ENCODE measurements at places on chromosomes 11 and 22. TPM values are rescaled to one million over a fixed set of nuclear protein-coding genes. Genes with fewer than 3 reads are reported as not detected.

AGBL2 gene
- not detected for total RNA-seq

OR52I2 gene
- not detected for total RNA-seq

IFITM1 gene
- 220 TPM for total RNA-seq

DMC1 gene
- total RNA-seq, result 3.1 TPM

FAM83F gene
- under 0.01 TPM for total RNA-seq

SERHL2 gene
- total RNA-seq, result not detected

UPK2 gene
- not detected for total RNA-seq

DNHD1 gene
- total RNA-seq, result 26.5 TPM

USP2 gene
- 0.68 TPM for total RNA-seq

- no peak for DNase-seq
Measured at GRCh38 chr11:36333897-36334296, 37.8 kb downstream of the PRR5L start.

- DNase-seq, result no peak
Measured at GRCh38 chr11:130868086-130868710, 48.1 kb downstream of the SNX19 start.

GRCh38 chr11:17502630-17503029, 26.0 kb upstream of the ABCC8 start:
- DNase-seq, result no peak

GRCh38 chr11:2298131-2298794, 3.5 kb downstream of the C11orf21 start:
- DNase-seq, result no peak

DNA sequence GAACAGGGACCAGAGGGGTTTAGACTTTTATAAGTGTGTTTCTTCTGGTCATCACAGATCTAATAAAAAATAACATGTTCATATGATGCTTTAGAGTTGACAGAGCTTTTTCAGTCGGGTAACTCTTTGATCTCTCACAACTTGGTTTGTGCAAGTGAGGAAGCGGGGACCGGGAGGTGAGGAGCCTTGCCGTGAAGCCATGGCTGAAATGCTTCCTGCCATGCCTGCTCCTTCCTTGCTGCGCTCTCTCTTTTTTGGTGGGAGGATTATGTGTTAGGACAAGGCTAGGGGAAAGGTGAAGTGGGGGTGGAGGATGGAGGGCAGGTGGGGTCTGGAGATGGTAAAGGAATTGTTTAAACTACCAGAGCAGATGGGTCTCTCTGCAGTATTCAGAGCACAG, 23.8 kb downstream of the TEAD1 start:
- DNase-seq, result no peak

DNA sequence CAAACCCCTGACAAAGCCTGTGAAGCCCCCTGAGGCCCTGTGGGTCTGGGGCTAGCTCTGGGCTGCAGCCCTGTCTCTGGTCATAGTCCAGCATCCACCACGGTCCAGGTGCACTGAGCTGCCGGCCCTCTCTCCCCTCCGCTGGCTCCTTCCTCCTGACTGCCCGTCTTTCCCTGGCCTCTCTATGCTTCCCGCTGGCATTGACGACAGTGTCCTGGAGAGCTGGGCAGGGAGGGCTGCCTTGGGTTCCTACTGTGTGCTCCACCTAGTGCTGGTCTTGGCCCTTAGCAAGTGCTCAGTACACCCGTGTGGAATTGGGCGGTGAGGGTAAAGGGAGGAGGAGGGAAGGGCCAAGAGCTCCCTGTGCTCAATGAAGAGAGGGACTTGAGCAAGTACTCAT, 868 bp upstream of the MYEOV start:
- no peak for DNase-seq

GRCh38 chr11:8167796-8168195, 1.0 kb downstream of the RIC3 start:
- DNase-seq, result no peak

DNA sequence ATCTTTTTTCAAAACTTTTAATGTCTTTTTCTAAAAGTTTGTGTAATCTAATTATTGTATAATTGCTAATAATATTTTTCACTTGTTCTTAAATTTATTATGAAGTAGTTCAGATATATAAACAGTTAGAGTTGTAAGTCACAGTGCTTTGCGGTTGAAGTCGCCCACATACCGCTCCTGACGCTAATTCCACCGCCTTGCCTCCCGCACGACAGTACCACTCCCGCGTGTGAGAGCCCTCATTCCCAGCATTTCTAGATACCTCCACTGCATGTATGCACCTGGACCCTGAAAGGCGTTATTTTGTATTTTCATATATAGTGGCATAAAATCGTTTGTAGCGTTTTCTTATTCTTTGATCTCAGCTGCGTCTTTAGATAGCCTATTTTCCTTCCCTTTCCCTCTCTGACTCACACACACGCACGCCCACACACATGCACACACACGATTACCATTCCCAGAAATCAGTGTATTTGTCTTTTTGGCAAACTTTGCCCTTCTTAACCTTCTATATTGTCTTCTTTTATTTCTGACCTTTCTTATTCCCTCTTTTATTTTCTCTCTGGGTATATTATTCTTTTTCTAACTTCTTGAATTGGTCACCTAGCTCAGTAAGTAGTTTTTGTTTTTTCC, 56.4 kb upstream of the PITPNB start:
- DNase-seq, result no peak

- no peak for DNase-seq
Measured at GRCh38 chr22:49508561-49508960, 319.1 kb downstream of the BRD1 start.

DNA sequence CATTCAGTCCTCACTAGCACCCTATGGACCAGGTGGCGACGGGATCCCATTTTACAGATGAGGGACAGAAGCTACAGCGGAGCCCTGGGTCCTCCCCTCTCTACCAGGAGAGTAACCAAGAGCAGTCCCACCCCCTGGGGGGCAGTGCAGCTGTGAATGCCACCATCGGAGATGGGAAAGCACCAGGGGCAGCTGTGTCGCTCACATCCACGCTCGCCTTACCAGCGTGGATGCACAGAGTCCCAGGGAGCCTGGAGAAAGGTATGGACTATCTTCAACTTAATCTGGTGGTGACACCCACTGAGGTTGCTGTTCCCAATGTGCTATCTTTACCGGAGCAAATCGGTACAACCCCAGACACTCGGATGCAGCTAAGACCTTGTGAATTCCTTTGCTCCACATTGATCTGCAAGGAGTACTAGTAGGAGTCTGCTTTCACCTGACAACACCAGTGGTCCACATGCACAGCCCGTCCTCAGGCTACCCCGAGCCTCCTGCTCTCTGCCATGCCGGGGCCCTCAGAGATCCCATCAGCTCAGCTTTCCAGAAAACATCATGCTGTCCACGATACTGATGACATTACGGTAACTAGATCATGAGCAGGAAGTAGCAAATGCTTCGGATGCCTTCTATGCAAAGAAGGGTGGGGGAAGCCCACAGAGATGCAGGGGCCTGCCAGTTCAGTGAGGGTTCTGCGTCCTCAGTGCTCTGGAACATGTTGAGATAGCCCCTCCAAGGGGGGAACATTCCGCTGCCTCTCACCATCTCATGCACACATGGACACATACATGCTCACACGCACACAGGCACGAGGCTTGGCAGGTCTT, 126.0 kb downstream of the CTTN start:
- DNase-seq, result no peak

DNA sequence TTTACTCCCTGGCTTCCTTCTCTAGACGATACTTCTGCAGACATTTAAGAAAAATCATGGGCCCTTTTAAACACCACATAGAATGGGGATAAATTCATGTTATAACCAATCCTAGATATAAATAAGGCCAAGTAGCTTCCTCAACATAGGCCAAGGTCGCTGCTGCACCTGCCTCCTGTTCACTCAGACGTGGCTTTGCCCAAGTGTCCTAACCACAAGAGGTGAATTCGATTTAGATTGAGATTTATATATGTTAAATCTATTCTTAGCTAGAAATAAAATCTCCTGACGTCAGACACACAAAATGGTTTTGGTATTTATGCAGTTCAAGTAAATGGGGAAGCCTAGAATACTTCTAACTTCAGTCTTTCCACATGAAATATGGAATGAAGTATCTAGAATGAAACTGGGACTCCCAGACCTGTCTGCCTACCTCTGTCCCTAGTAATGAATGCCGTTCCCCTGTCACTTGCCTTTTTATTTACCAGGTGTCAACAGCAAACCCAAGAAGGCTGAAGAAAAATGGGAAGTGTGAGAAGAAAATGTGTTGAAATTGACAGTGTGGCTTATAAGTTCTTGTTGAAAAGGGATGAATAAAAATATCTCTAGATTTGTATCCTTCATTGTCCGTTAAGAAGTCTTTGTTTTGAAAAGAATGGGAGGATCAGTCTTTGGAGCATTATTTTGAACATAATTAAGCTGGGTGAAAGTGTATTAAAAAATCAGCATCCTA, 131.8 kb downstream of the HIPK3 start:
- no peak for DNase-seq

GRCh38 chr11:74009230-74009547, 304 bp upstream of the UCP3 start:
- no peak for DNase-seq

DNA sequence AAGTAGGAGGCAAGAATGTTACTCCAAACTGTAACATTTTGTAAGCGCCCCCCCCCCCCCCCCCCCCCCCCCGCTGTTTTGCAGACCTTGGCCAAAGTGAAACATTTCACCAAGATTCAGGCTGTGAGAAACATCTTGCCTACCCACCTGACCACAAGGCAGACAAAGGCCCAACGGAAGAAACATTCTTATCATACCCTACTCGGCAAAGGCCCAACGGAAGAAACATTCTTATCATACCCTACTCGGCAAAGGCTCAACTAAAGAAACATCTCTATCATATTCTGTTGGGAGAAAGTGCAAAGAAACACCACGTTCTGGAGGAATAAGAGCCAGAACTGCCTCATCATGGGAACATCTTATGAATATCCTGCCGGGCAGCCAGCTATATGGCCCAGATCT, 117.1 kb downstream of the JRKL start:
- DNase-seq, result no peak

GRCh38 chr11:106697058-106697457, 321.2 kb downstream of the GUCY1A2 start:
- no peak for DNase-seq

DNA sequence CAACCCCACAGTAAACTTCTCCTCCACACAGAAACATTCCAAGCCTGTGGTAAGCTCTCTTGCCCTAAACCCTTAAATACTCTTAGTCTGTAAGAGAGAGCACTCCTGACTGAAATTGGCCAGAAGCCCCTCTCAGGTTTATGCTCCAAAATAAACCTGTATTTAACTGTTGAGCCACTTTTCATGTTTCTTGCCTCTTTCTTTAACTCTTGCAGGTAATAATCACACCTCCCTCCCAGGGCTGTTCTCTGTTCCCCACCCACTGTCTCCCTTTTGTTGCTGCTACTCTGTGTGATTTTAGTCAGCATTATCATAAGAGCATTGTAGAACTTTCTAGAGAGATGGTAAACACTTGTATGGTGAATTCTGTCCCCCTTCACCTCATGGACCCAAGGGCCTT, 2.1 kb upstream of the IFT27 start:
- no peak for DNase-seq

DNA sequence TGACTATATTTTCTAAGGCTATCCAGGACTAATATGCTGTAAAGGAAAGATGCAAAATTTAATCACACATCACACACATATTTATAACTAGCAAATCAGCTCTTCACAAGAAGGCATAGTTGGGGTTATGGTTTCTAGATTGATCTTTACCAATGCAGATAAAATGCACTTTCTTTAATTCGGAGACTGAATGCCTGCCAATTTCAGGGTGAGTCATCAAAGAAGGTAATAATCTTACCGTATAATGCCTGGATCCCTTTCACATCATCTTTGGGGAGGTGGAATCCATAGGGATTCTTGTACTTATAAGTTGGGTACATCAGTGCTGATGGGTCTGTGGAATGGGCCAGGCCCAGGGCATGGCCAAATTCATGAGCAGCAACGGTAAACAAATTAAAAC, 16.4 kb downstream of the MMP20 start:
- DNase-seq, result no peak

GRCh38 chr11:77174559-77174958, 46.5 kb downstream of the MYO7A start:
- no peak for DNase-seq

Measured in thoracic aorta (tissue), 2 donors.